ENCODE measurements at places on chromosomes 3 and 15. TPM values are rescaled to one million over a fixed set of nuclear protein-coding genes. Genes with fewer than 3 reads are reported as not detected.

DNA sequence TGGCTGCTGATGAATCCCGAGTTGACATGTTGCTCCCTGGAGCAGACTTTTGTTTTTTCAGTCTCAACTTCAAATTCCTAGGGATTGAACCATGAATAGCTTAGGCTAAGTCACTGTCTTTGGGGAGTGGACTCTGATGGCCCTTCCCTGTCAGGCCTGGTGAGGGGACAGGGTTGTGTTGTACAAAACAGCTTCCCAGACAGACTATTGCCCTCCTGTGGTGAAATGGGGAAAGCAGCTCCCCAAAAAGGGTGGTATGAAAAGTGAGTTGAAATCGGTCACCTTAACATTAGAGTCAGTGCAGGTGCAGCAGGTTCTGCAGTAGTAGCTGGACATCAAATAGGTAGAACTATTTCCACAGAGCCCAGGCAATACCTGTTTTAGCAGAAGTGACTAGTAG lies 775.6 kb downstream of the ROBO2 start:
- no peak for DNase-seq

DNA sequence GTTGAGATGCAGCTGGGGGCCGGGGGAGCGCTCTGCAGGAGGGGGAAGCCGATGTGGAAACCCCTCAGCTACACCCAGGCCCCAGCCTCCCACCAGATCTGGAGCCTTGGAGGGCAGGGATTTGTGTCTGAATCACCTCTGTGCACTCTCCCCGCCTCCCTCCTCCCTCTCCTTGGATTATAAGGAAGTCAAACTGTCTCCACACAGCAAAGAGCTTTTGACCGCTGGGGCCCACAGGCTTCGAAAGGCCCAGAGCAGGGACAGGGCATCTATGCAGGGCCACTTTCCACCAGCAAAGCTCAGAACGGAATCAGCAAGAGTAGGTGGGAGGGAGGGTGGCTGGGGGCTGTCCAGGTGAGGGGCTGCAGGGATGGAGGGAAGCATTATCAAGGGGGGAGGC lies 68.9 kb downstream of the IQSEC1 start:
- no peak for DNase-seq

The PPM1L gene
- 5.9 TPM for total RNA-seq

The CSPG5 gene
- total RNA-seq = 0.30 TPM

The HHATL gene
- not detected for total RNA-seq

- DNase-seq = no peak
These were observed 250.1 kb upstream of the LYSMD4 start for GRCh38 chr15:99983171-99983885.

- no peak for DNase-seq
These were observed 242.5 kb downstream of the GBE1 start for GRCh38 chr3:81518945-81519344.

The GNAT1 gene
- total RNA-seq = not detected

GRCh38 chr3:65402597-65402996 lies 636.1 kb downstream of the MAGI1 start:
- no peak for DNase-seq

DNA sequence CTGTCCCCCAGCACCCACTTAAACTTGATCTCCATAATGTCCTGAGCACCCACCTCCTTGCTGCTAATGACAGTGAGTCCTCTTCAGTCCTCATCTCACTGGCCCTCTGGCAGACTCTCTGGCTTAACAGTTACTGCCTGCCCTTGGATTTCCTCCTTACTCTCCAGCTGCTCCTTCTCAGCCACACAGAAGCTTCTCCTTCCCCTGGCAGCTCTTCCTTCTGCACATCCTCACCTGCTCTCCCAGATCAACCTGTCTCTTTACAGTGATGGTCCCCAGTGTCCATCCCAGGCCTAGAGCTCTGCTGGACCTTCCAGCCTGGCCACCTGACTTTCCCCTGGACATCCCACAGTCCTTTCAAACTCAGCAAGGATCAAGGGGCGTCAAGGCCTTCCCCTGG lies 47.4 kb upstream of the SMAD3 start:
- no peak for DNase-seq

Data from activated CD4-positive, alpha-beta memory T cell treated with anti-CD3 and anti-CD28 coated beads, Interleukin-2, amount 10 ng/mL, durations not matched to agents 7 days and 5 days (primary cell).